ENCODE measurements at places on chromosomes 6 and 20. TPM values are rescaled to one million over a fixed set of nuclear protein-coding genes. Genes with fewer than 3 reads are reported as not detected.

The C20orf202 gene
- 0.22 TPM for total RNA-seq

- no peak for DNase-seq
These were observed 167.1 kb downstream of the MAFB start for GRCh38 chr20:40521962-40522361.

- no peak for DNase-seq
These were observed 75.8 kb downstream of the PERP start for GRCh38 chr6:138031417-138031816.

DNA sequence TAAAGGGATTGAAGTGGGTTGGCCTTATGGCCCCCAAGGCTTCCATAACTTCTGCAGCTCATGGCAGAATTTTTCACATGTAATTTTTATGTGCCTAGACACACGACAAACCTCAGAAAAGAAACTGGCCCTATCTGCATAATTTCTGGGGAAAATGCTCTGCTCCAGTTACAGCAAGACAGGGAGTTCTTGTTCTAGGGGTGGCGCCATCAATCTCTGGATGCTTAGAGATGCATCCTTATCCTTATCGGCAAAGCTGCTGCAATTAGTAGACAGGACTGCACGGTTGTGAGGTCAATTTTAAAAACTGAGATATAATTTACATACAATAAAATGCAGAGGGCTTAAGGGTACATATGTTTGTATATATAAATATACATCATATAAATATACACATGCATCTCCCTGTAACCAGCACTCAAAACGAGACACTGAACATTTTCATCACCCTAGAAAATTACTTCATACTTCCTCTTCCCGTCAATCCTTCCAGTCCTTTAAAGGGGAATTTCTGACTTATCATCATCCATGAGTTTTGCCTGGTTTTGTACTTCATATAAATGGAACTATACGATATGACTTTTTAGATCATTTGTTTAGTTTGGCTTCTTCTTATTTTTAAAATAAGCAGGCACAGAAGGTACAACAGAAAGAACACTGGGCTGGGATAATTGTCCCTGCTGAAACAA is 10.2 kb downstream of the ELMO2 start:
- DNase-seq: no peak

DNA sequence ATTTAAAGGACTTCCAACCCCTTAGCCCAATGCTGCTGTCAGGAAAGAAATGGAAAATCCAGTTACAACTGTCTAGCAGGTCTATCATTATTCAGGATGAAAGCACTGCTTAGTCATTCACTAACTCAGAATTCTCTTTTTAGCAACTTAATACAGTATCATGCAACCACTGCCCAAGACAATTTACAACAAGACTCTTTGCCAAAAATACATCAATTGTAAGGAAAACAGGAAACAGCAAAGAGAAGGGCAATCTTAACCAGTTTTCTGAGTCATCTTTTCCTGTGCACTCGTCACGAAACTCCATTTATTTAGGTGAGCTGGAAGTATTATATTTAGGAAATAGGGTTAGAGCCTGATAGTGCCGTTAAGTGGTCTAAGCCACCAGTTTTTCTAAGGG is 1197.7 kb upstream of the CITED2 start:
- no peak for DNase-seq
